ENCODE measurements at places on chromosomes 11 and 22. TPM values are rescaled to one million over a fixed set of nuclear protein-coding genes. Genes with fewer than 3 reads are reported as not detected.

- H3K27ac ChIP-seq: no peak overlapping the region
- DNase-seq: no peak
- H3K36me3 ChIP-seq: no peaks in the 10 kb centered on the region
Observed at GRCh38 chr11:82082976-82083375, 650.7 kb downstream of the FAM181B start.

DNA sequence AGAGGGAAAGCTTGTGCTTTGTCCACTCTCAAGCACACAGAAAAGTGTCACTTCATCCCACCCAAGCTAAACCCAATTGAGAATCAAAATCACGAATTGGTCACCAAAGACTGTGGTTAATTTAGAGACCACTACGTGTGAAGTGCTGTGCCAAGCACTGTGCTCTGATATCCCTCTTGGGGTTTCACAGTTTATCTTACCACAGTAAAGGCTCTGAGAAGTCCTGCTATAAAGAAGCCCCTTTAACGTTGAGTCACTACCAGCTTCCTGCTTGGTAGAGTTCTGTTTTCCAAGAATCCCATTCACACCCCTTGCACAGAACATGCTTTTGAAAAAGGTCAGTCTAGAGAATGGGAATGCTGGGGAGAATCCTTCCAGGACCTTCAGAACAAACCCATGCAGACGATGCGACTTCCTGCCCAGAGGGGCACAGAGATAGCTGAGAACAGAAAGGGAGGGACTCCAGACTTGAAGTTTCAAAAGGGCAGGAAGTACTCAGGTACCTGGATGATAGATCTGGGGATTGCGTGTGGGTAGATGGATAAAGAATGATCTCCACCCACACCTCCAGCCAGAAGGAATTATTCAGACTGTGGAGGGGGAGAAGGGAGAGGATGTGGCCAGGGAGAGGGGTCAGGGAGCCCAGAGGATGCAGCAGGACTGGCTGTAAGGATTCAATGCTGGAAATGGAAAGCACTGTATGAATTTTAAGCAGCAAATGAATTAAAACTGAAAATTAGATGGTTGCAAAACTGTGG lies 18.1 kb upstream of the TSPAN18 start:
- no peaks in the 10 kb centered on the region for H3K36me3 ChIP-seq
- DNase-seq: no peak
- no peak overlapping the region for H3K27ac ChIP-seq
- peaks cover 7% of the 10 kb centered on the region for H3K4me1 ChIP-seq
- no peak overlapping the region for H3K4me3 ChIP-seq

GRCh38 chr11:77842441-77843121 lies 21.6 kb downstream of the AAMDC start:
- no peak overlapping the region for H3K4me3 ChIP-seq
- peak; percentile 43 for DNase-seq
- H3K36me3 ChIP-seq: peaks cover 14% of the 10 kb centered on the region
- peaks cover 6% of the 10 kb centered on the region for H3K4me1 ChIP-seq
- H3K27me3 ChIP-seq: no peaks in the 10 kb centered on the region
- no peak overlapping the region for H3K27ac ChIP-seq

DNA sequence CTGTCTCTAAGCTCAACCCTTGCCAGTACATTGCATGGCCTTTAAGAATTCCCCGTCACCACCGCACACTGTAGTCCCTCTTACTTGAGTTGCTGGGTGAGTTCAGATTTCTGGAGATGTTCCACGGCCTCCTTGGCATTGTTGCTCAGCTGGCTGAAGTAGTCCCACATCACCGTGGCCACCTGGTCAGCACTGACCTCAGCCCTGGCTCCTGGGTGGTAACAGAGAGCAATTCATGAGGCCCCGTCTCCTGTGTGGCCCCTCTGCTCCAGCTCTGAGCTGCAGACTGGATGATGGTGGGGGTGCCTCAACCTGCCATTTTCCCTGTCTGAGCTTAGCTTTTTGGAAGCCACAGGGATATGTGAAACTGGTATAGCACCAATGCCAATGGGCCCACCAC lies 529 bp downstream of the APOA4 start:
- H3K4me1 ChIP-seq: no peaks in the 10 kb centered on the region
- no peak for DNase-seq
- no peak overlapping the region for H3K27ac ChIP-seq
- no peaks in the 10 kb centered on the region for H3K36me3 ChIP-seq

DNA sequence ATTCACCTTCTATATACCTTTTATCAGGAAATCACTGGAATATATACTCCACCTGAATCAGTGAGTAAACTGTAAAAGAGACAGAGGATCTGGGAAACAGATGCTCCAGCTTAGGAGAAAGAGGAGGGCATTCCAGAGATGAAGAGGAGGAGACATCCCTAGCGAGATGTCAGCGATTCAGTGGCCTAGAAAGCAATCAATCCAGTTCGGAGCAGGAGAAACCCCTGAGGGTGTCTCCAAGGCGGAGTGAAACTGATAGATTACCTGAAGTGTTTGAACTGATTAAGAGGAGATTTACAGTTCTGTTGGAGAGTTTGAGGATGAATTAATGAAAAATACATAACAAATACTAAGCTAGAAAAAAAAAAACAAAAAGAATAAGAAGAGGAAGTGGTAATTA lies 24.5 kb upstream of the TNRC6B start:
- H3K4me3 ChIP-seq: no peak overlapping the region
- no peak for DNase-seq
- no peaks in the 10 kb centered on the region for H3K27me3 ChIP-seq
- H3K4me1 ChIP-seq: peaks cover 14% of the 10 kb centered on the region
- H3K36me3 ChIP-seq: no peaks in the 10 kb centered on the region

The CRYBB3 gene
- total RNA-seq: 1.2 TPM

The BMAL1 gene
- 10.9 TPM for total RNA-seq

The MUC15 gene
- not detected for total RNA-seq

The MS4A4A gene
- total RNA-seq: not detected

All from PC-3 (cell line).